ENCODE measurements at places on chromosomes 6 and 20. TPM values are rescaled to one million over a fixed set of nuclear protein-coding genes. Genes with fewer than 3 reads are reported as not detected.

DNA sequence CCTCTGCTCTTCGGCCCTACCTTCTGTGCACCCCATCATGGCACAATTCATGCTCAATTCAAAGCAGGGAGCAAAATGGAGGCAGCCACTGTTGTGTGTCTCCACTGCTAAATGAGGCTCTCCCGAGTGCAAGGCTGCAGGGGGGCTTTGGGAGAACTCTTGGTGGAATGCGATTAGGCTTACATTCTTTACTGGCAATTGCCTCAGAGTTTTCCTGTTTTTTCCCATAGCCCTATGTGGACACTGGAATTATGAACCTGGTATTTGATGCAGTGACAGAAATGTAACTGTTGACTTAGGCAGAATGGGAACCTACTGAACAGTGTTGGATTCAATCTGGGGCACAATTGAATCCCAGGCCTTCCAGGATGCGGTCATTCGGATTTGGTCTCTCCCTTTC is 187.9 kb upstream of the GMDS start:
- no peak for DNase-seq

GRCh38 chr6:20746024-20746423 is 211.8 kb downstream of the CDKAL1 start:
- DNase-seq = no peak

DNA sequence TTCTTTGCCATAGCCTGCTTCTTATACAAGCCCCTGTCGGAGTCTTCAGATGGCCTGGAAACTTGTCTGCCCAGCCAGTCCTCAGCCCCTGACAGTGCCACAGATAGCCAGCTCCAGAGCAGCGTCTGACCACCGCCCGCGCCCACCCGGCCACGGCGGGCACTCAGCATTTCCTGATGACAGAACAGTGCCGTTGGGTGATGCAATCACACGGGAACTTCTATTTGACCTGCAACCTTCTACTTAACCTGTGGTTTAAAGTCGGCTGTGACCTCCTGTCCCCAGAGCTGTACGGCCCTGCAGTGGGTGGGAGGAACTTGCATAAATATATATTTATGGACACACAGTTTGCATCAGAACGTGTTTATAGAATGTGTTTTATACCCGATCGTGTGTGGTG is 29.5 kb downstream of the SLCO4A1 start:
- no peak for DNase-seq

DNA sequence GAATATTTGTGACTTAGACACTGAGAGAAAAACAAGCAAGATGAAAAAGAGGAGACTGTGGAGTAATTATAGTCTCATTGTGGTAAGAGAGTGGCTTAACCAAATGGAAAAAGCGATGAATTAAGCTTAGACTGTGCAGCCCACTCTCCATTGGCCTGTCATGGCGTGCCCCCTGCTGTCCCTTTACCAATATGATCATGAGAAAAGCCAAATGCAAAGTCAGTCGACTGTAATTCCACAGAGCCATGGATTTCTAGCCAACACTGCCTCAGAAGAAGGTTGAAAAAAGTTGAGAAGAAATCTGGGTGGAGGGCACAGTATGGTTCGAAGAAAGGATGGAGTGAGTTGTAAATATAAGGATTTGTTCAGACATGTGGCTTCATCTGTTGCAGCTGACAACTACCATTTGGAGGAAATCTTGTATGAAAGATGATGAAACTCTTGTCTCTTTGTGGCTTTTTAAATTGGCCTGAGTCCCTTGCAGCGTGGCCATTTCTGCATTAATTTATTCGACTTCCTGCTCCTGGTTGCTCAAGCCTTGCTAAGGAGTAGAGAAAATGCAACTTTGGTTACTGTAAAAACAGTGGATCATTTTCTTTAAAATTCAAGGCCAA is 251.4 kb downstream of the DOK5 start:
- peak; percentile 81 for DNase-seq

DNA sequence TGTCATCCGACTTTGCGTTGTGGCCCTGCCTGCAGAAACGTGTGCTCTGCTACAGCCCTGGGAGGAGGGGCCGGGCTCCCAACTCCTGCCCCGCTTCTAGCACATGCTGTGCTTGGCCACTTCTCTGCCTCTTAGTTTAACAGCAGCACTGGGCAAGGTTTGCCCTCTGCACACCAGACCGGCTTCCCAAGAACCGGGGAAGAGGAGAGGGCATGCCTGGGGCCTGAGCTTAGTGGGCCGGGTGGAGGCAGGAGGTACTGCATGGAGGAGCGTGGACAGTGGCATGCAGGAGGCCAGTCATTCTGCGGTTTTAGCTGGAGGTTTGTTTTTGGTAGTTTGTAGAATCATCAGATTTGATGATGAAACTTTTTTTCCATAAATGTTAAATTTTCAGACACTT is 45.5 kb downstream of the CEP43 start:
- DNase-seq = no peak

GRCh38 chr20:11174861-11175260 is 501.1 kb upstream of the JAG1 start:
- no peak for DNase-seq

- DNase-seq = no peak
Measured at GRCh38 chr6:35817515-35817914, 12.4 kb downstream of the LHFPL5 start.

Gene B3GAT2
- 0.65 TPM for total RNA-seq

- DNase-seq = no peak
Measured at GRCh38 chr6:84177241-84177640, 50.2 kb downstream of the CEP162 start.

- no peak for DNase-seq
Measured at GRCh38 chr6:20162515-20162914, 49.8 kb downstream of the MBOAT1 start.

- no peak for DNase-seq
Measured at GRCh38 chr6:16228709-16229665, 9.4 kb upstream of the GMPR start.

DNA sequence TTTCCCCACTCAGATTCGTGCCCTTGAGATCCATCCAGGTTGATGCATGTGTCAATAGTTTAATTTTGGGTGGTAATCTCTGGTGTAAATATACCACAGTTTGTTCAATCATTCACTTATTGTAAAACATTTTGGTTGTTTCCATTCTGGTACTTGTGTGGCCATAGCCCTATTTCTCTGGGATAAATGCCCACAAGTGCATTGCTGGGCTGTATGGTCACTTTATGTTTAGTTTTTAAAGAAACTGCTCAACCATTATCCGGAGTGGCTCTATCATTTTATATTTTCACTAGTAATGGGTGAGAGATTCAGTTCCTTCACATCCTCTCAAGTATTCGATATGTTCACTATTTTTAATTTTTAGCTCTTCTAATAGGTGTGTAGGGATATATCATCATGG is 60.7 kb upstream of the RNF24 start:
- no peak for DNase-seq

DNA sequence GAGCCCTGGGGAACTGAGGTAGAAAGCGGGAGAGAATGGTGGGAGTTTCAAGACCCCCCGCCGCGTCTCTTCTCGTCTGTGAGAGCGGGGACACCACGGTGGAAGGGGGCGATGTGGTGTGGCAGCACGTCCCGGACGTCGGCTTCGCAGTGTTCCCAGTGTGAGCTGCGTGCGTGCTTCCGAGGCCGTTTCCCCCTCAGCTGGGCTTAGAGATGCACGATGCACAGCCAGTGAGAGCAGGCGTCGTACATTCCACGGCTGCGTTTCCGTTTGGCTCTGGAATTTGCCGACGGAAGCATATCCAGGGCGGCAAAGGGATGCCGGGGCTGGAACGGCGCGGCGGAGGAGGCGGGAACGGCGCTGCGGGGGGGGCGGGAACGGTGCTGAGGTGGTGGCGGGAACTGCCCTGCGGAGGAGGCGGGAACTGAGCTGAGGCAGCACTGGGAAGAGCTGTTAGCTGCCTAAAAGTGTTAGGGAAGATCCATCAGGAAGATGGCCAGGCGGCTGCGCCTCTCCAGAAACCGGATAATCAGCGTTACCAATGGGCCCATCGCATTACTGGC is 37.7 kb downstream of the KIF25 start:
- peak; percentile 92 for DNase-seq

GRCh38 chr6:142984386-142984785 is 39.4 kb upstream of the HIVEP2 start:
- DNase-seq = no peak

DNA sequence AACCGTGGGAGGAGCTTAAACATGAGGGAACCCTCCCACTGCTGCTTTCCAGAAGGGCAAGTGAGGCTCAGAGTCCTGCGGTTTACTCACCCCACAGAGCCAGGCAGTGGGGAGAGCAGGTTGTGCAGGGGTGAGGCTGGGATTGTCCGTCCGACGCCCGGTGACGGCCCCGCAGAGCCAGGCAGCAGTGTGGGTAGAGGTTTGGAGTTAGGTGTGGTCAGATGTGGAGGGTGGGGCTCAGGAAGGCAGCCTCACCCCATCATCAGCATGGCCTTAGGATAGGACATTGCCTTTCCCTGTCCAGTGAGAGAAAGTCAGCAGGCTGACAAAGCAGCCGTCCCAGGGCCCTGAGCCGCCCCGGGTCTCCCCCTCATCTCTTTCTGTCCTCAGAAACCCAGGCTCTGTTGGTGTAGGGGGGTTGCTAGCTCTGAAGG is 234.6 kb downstream of the DLL1 start:
- DNase-seq = no peak

Gene C20orf173
- not detected for total RNA-seq

GRCh38 chr20:7980332-7981046 is 39.1 kb downstream of the TMX4 start:
- peak; percentile 36 for DNase-seq

- DNase-seq = no peak
Measured at GRCh38 chr6:2909718-2910117, 6.6 kb upstream of the SERPINB9 start.

- no peak for DNase-seq
Measured at GRCh38 chr6:168179133-168179532, 100.1 kb upstream of the FRMD1 start.

Gene SIRPG
- total RNA-seq = 0.28 TPM

DNA sequence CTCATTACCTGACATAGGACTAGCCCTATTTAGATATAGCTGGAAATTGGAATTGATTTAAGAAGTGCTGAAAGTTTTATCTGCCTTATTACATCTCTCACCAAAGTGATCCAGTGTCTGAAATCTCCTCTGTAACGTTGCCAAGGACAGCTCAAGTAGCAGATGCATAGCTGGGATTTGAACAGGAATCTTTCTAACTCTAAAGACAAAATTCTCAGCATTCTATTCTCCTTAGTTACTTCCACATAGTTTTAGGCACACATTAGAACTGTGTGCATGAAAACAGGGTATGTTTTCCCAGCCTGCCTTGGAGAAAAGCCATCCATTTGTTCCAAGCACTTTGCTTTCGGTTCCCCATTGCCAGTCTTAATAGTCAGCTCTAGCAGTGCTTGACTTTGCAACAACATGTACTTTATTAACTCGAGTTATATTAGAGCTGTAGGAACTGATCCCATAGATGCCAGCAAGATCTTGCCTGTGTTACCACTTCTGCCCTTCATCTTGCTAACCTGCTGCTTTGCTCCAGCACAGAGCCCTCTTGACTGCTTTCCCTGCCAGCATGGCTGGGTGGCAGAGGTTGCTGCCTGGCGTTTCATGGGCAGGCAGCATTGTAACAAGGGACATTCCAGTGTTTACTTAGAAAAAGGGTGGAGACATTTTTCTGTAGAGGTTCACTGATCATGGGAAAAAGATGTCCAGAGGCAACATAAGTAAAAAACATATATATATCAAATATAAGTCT is 56.1 kb upstream of the STMND1 start:
- no peak for DNase-seq

All from lung (tissue), 17 donors.